ENCODE measurements at places on chromosomes 2 and 18. TPM values are rescaled to one million over a fixed set of nuclear protein-coding genes. Genes with fewer than 3 reads are reported as not detected.

DNA sequence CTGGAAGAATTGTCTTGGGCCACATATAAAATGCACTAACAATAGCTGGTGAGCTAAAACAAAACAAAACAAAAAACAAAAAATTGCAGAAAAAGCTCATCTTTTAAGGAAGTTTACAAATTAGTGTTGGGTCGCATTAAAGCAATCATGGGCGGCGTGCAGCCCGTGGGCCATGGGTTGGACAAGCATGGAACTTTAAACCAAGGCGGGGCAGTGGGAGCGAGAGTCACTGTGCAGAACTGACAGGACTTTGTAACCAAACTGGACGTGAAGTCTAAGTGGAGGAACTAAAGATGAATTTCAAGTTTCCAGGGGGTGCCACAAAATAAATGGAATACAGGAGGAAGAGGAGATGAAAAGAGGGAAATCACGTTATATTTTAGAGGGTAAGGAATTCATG, 80.7 kb downstream of the PSMG2 start:
- no peak for DNase-seq

DNA sequence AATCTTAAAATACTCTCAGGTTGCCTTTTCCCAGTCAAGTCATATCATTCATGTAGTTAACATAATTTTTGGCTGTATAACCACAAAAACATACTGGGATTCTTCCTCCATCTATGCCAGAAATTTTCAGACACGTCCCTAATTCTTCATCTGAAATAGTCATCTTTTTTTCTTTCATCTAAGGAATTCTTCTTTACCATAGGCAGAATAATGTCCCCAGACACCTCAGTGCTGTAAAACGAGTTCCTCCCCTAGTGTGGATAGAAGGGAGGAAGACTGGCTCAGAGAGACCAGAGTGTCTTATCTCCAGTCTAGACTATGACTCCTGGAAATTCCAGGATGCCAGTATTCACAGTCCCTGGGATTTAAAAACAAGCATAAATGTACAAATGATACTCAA, 127.8 kb downstream of the MREG start:
- DNase-seq = no peak

DNA sequence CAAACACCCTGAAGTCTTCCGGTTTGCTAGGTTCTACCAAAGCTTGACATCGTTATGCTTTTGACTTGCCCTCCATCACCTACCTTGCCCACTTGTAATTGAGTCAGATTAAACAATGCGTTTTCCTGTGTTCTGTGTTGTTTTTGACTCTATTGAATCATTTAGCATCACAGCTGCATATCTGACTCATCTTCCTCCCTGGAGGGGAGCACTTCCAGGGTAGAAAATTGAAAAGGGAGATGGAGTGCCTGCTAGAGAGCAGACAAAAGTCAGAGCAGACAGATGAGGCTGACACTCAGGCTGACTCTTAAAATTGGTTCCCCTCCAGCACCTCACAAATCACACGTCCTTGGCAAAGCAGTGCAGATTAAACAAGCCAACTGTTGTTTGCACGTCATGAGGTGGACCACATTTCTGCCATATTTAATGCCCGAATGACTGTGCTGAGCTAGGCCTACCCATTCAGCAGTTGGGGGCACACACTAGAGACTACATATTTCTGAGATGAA, 2.2 kb downstream of the MPP4 start:
- no peak for DNase-seq

GRCh38 chr2:235934059-235934773, 234.0 kb downstream of the GBX2 start:
- no peak for DNase-seq

DNA sequence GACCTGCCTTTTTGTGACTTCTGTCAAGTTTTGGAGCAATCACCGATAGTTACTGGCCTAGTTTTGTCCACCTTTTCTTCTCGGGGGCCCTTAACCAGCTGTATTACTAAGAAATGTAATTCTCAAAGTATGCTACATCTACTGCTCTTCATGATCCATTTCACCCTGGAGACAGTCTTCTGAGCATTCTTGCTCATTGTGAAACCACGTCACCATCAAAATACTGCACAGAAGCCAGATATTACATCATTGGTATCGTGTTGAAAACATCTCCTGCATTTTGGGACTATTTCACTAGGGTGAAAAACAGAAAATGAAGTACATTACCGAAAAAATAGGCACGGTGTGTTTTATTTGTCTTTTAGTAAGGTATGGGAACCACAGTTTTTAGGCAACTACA, 11.7 kb downstream of the LYPD6B start:
- DNase-seq = no peak

DNA sequence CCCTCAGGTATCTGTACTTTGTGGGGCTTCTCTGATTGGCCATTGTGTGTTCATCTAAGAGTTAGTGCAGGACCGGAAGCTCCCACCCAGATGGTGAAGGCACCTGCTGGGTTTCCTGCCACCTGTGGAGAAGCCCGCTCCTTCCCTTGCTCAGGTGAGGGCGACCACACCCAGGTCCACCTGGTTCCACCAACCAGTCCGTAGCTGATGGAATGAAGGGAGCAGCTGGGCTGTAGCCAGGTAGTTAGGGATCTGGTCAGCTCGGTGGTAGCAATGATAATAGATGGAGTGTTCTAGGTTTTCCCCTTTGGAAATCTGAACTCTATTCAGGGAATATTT, 16.0 kb downstream of the SH3BP4 start:
- DNase-seq = no peak

DNA sequence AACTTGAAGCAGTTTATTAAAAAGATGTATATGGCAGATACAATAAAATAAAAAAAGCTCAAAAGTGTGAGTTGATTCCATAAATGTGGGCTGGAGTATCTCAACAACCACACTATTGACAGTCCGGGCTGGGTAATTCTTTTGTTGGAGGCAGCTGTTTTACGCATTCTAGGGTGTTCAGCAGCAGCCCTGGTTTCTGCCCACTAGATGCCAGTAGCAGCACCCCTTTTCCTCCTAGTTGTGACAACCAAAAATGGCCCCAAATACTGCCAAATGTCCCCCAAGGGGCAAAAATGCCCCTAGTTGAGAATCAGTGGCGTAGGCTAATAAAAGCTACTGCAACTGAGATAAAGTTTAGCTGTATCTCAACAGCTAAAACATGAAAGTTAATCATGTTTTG, 44.8 kb downstream of the CHMP3 start:
- no peak for DNase-seq

- DNase-seq = no peak
These were observed 43.9 kb downstream of the BOLA3 start for GRCh38 chr2:74103763-74104162.

DNA sequence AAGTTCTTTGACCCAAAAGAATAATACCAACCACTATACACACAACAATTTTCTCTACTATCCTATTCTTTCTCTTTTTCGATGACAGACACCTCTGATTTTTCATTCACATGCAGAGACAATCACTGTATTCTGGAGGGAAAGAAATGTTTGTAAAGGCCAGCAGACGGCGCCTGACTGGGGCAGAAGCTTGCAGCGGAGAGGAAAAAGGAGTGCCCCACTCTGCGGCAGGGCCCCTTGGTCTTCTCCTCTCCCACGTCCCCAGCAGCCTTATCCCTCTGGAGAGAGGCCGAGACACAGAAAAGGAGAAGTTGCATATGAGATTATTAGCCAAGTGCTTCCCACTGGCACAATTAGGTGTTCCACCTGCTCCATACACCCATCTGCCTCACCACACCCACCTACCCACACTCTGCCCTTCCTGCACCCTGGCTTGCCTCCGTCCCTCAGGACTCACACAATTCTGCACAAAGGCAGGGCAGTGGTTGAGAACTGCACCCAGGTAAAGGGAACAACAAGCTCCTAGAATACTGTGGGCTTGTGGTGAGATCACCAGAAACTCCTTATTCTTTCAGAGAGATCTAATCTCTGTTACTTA, 687.3 kb downstream of the NRXN1 start:
- DNase-seq = no peak

DNA sequence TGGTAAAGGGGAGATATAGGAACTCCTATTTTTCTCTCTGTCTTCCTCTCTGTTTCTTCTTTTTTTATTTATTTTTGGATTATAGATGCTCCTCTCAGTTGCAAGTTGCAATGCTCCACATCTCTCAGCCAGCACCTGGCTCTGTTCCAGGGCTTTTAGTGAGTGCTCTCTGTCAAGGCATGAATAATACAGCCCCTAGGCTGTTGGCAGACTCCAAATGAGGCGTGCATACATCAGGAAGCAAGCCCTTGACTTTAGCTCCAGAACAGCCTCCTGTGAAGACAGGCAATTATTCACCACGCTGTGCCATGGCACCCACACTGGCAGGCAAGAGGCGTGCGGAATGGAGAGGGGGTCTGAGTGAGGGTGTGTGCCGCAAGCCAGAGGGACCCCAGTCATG, 228.1 kb upstream of the PXDN start:
- no peak for DNase-seq

DNA sequence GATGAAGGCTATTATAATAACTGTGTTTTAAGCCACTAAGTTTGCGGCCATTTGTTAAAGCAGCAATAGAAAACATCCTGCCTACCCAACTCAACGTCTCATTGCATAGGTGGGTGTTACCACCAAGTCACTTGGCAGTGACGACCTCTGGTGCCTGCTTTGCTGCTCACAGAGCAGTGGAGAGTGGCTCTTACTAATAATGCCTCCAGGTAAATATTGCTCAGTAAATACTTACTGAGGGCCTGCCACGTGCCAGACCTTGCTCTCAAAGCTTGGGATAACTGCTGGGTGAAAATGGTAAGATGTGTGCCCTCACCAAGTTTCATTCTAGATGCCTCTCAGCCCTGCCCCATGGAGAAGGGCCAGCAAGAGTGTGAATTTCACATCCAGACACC, 27.7 kb downstream of the ITGA6 start:
- no peak for DNase-seq

DNA sequence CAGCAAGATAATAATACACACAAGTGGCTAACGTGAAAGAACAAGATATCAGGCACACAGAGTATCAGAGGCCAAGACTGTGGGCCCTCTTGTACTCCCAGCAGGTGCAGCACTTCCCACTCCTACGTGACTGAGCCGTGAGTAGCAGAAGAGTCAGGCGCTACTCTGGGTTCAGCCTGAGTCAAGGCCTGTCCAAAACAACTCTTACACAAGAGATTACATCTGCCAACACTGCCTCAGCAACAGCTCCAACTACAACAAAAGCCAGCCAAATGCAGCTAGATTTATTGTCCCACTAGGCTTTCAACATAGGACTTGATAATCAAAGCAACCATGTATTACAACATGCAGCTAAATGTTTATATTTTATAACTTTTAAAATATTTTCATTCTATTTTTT, 56.2 kb downstream of the ITSN2 start:
- DNase-seq = peak; percentile 97

GRCh38 chr2:2048461-2048860, 282.6 kb downstream of the MYT1L start:
- DNase-seq = no peak

- DNase-seq = no peak
These were observed 86.0 kb downstream of the RBMS1 start for GRCh38 chr2:160407393-160408172.

GRCh38 chr2:241208058-241208457, 19.6 kb downstream of the ANO7 start:
- DNase-seq = no peak

DNA sequence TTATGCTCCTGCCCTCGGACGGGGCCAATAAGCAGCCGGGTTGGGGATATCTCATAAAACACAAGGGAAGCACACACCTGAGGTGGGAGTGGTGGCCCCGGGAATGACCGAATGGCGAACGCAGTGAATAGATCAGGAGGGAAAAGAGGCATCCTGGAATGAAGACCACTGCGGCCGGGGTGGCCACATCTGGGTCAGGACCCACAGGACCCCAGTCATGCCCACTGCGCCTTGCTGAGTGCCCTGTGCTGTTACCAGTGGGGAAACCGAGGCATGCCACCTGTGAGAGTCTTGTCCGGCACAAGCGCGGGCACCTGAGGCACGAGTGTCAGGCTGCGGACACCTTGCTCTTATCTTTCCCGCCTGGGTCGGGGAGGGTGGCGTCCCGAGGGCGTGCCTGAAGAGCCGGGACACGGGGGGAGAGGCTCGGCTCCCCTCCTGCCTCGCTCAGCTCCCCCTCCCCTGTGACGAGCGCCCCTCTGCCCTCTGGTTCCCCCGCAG, 1.6 kb downstream of the PDCD1 start:
- DNase-seq = peak; percentile 6

- no peak for DNase-seq
These were observed 120.4 kb downstream of the PDCL3 start for GRCh38 chr2:100683231-100683630.

DNA sequence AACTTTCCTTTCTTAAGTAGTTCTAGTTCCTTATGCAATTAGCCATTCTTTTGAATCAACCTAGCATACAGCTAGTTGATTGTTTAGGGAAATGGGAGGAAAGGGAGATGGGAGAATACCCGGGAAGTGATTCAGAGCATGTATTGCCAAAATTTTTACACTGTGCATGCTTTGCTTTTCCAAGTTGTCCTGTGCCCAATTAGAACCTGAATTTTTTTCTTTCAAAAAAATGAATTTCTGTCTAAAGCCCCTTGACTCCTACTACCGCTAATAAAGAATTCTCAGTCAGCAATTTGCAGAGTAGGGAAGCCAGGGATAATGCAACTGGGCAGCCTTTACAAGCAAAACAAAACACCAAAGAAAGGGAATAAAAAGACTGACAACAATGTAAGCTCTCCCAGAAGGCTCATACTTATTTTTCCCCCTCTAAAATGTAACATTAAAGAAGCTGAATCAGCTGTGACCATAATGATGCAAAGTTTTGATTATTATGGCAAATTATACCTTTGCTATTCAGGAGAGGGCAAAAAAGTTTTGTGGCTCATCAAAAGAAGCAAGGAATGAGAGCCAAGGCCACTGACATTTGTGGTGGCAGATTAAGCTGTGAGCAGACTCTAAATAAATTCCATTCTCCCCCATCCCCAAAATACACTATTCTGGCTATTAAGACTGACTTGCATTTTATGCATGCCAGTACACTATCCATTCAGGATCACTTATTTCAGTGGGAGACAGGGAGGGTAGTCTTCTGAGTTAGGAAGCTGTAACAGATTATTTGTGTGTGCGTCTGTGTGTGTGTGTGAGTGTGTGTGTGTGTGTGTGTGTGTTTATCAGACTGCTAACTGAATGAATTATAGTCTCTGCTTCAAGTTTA, 174.3 kb downstream of the ERBB4 start:
- no peak for DNase-seq

Gene MARS2
- 7.2 TPM for total RNA-seq

Gene PTPRN
- total RNA-seq = not detected

Gene UGT1A8
- not detected for total RNA-seq

Gene LGALSL
- total RNA-seq = 8.1 TPM

Gene HOXD11
- total RNA-seq = not detected

Gene TNS1
- 465 TPM for total RNA-seq

Gene SCN3A
- 1.8 TPM for total RNA-seq

Gene GREB1L
- 7.6 TPM for total RNA-seq
